ENCODE measurements at places on chromosomes 4 and X.

DNA sequence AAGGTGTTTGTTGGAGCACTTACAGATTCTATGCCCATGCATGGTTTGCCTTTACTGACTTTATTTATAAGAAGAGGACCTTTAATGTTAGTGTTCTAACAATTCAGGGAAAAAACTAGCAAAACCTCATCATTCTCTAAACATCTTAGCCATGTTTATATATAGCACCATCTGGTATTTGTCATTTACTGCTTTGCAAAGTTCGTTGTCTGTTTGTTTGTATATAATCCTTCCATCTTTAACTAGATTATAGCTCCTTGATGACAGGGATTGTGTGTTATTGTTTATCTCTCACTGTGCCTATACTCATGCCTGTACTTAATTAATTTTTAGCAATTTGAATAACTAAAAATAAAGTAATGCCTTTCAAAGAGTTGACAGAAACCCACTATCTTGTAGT lies 170.6 kb upstream of the PACRGL start:
- DNase-seq, result no peak

- DNase-seq, result no peak
Measured at GRCh38 chr4:10734697-10735096, 50.1 kb upstream of the CLNK start.

GRCh38 chr4:142697928-142698327 lies 148.2 kb downstream of the INPP4B start:
- no peak for DNase-seq

DNA sequence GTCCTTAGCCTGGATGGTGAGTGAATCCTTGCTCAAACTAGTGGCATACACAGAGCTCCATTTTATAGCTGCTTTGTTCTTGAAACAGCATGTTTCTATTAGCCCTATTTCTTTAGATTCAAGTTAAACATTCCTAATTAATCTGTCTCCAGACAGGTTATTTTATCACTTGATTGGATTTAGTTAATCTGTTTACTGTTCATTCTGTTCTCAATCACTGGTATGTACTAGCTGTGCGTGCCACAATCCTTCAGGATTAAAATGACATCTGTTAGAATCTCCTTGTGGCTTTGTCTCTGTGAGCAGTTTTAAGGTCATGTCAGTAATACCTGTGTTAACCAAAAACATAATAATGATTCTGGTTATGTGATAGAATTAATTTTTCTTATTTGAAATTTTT lies 36.5 kb downstream of the PTPN13 start:
- DNase-seq, result no peak

DNA sequence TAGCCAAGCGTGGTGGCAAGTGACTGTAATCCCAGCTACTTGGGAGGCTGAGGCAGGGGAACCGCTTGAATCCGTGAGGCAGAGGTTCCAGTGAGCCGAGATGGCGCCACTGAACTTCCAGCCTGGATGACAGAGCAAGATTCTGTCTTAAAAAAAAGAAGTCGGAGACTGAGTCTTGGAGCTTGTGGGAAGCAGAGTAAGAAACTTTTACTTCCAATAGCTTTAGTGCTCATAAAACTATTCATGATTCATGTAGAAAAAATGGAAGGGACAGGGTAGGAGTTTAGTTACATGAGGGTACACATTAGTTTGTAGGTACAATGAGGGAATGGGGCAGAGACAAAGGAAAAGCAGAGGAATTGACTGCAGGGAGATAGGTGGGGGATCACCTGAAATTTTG lies 19.3 kb downstream of the RAP2C start:
- no peak for DNase-seq
